Fibroblast of the aortic adventitia (primary cell): ENCODE measurements at places on chromosomes 4 and X. TPM values are rescaled to one million over a fixed set of nuclear protein-coding genes. Genes with fewer than 3 reads are reported as not detected.
A peak's percentile ranks its signal among the peaks of the same experiment; 100 is the strongest.

GRCh38 chrX:131213400-131213799, 75.7 kb downstream of the IGSF1 start:
- no peak for DNase-seq

GRCh38 chrX:29746326-29746725, 469.0 kb upstream of the MAGEB2 start:
- peak; percentile 63 for DNase-seq

GRCh38 chr4:8326206-8326605, 56.7 kb downstream of the HTRA3 start:
- DNase-seq, result no peak

Gene TBC1D8B
- total RNA-seq, result 17.1 and 17.3 TPM in 2 replicates

Gene HPF1
- 26.5 and 53.8 TPM in 2 replicates for total RNA-seq

Gene CDKL2
- 1.3 and 7.5 TPM in 2 replicates for total RNA-seq

GRCh38 chr4:3523628-3524221, 8.5 kb downstream of the LRPAP1 start:
- no peak for DNase-seq

Gene CT45A2
- total RNA-seq, result not detected in 2 replicates

GRCh38 chrX:106611679-106612392, at the start of gene RADX:
Gene RADX, plus strand, starts transcription at chrX:106611978. Its CDS starts 103 bp downstream, at chrX:106612081.
- peak; percentile 66 for DNase-seq

DNA sequence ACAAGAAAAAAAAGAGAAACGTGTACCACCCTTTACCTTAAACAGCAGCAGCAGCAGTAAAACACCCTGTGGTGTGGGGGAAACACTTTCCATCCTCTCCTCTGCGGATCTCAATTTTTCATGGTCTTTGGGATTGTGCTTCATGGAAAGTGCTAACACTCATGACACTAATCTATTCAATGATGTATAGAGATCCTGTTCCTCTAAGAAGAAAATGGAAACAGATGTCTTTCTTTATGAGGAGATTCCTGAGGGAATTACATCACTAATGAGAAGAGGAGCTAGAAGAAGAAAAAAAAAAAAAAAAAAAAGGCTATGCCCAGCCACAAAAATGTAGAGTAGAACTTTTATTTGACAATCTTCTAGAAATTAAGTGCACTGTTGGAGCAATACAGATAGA, 62.9 kb upstream of the NDST3 start:
- no peak for DNase-seq

DNA sequence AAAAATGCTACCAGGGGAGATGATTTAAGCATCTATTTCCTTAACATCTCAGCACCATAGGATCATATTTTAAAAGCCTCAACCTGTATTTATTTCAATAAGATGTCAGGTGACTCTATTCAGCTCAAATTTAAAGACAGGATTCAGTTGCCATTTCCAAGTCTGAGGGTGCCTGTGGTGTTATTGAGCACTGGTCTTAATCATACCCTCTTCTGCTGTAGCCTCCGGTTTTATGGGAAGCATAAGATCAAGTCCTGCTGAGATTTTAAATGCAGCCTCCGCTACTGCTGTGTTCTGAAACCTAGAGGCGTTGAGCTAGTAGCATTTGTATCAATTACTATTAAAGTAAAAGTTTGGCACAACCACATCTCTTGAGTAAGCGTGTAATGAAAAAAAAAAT, 185.7 kb upstream of the NWD2 start:
- no peak for DNase-seq

- DNase-seq, result no peak
These were observed 230.9 kb upstream of the TEX13A start for GRCh38 chrX:105451401-105451800.

DNA sequence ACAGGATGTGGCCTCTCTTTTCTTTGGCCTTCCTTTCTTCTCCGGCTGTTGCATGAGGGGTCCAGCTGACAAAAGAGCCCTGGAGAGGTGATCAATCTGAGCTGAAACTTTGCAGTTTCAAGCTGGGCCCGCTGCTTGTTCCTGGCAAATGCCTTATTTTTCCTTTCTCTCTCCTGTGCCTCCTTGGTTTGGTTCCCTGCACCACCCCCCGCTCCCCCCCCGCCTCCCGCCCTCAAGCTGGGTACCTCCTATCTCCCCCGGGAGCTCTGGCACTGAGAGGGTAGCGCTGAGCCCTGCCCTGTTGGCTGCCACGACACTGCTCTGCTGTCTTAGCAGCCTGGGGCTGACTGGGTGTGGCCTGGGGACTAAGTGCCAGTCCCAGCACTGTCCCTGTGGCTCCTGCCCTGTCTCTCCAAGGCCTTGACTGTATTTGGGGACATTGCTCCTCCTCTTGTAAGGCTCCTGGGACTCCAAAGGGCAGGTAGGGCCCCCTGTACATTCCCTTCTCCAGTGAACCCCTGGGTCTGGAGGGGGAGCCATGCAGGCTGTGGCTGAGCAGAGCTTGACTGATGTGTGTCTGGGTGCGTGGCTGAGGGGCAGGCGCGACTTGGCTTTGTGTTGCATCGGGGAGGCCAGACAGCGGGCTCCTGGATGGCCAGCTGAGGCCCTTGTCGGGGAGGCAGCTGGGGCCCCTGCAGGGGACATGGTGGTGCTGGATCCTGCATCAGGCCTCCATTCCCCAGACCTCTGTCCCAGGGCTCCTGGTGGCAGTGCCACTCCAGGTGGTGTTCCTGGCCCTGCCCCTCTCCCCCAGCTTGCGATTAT, 1.1 kb downstream of the PLXNA3 start:
- no peak for DNase-seq

DNA sequence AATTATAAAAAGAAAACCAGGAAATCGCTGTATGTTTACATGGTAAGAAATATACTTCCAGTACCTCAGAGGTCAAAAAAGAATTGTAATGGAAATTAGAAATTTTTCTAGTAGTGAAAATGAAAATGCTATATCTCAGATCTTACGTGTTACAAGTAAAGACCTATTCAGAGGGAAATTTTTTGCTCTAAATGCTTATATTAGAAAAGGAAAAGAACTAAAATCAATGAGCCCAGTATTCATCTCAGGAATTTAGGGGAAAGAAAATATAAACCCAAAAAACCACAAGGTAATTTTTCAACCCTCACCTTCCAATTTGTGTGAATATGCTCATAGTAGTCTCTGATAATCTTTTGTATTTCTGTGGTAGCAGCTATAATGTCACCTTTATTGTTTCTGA, 145.6 kb downstream of the RAP1GDS1 start:
- DNase-seq, result no peak

DNA sequence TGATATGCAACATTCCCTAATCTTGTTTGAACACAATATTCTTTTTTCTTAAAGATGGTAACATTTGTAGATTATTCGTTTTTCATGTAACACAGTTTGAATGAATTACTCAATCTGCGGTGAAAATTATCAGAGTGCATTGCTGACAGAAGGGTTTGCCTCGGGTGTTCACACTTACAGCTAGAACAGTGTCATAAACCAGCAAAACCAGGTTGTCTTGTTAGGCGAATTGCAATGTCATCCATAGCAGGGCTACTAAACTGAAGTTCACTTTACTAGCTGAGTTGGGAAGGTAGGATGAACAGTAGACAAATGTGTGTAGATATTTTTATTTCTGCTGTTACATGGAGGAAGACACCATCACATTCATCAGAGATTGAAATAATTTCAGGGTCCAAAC, 98.9 kb downstream of the SLC39A8 start:
- DNase-seq, result no peak

GRCh38 chrX:34972206-34972605, 29.6 kb downstream of the FAM47B start:
- DNase-seq, result no peak

DNA sequence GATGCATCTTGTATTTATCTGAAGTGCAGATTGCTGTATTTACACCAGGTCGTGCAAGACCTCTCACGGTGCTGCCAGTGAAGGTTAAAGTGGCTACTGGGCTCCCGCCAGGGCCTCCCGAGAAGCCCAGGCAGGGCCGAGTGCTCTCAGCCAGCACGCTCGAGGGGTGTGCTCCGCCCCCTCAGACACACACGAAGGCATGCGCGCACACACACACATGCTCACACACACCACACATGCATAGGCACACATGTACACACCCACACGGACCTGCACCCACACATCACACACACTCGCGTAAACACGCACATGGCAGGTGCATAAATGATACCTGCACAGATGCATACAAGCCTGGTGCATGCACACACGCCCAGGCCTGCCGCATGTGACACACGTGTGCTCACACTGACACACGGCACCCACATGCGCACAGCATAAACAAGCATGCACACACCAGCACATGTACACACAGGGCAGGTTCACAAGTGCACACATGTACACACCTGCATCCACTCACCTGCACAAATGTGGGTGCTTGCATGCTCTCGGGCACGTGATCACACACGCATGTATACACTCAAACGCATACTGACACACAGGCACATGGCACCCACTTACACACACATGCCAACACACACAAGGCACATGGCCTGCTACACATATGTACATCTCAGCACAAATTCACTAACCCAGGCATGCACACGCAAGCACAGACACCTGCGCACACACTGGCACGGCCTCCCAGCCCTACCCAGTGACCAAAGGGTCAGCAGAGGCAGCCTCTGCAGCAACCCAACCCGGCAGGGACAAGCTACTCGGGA, 71.6 kb downstream of the FAM53A start:
- no peak for DNase-seq

DNA sequence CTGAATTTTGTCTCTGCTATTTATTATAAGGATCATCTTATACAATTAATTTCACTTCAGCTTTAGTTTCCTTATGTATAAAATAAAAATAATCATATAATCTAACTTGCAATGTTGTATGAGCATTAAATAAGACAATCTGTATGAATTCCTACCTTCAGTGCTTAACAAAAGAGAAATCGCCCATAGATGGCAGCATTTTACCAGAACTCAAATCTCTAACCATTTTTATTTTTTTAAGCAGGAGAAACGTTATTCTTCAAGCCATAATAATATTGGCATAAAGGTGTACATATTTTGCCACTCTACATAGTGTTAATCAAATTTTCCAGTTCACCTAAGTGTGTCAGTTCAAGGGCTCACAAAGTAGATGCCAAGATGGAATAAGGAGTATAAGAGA, 78.8 kb downstream of the TMEM47 start:
- peak; percentile 73 for DNase-seq

DNA sequence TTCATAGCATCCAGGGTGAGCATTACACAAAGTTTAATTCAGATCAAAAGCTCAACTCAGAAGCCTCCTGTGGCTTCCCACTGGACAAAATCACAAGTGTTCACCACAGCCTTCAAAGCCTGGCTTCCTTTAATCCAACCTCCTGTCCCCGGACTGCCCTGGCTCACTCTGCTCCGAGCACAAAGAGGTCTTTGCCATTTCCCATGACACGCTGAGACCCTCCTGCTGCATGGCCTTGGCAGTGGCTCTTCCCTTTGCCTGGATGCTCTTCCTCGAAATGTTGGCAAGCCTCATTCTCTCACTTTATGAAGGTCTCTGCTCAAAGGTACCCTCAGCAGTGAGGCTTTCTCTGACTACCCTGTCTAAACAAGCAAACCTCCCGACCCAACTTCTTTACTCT, 41.0 kb downstream of the LDB2 start:
- no peak for DNase-seq

DNA sequence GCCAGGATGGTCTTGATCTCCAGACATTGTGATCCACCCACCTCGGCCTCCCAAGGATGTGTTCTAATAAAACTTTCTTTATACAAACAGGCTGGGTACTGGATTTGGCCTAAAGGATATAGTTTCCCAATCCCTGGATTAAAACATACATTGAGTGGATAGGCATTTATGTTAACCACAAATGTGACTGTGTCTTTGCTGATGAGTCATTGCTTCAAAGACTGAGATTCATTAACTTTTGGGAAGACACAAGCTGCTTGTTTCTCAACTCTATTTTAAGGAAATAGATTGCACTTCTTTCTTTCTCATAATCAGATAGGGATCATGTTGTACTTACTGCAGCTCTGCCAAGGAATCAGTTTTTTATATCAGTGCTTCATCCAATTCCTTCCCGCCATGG, 131.3 kb upstream of the AGA start:
- DNase-seq, result peak; percentile 65

- no peak for DNase-seq
These were observed 1021.1 kb downstream of the STIM2 start for GRCh38 chr4:27881705-27882104.

DNA sequence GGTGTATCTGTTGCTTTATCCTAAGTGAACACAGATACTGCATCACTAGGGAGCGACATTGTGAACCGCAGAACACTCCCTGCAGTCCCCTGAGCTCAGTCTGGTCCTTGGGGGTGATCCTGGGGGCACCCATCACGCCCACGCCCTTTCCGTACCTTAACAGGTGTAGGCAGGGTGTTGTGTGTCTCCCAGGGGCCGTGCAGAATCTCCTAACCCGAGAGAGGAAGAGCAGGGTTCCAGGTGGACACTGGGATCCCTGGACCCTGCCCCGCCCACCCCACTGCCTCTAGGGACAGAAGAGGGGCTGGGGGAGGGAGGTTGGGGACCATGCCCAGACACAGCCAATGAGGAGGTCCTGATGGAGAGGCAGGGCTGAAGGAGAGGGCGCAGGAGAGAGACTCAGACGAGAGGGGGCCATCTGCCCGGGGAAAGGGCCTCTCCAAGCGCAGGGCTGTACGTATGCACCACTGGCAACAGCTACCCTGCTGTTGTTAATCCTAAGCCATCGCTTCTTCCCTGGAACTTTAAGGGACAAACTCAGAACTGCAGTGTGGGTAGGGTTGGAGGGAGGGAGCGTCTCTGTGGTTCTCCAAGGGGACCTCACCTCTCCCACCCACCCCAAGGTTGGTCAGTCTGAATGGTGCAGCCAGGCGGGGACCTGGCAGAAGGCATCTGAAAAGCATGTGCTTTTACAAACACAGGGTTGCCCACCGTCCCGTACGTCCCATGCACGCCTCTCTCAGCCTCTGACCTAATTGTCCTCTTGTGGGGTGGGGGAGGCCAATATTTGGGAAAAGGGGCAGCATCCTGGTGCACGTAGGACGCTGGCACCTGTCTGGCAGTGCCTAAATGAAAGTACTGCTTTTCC, 2.5 kb downstream of the P2RY8 start:
- no peak for DNase-seq

GRCh38 chr4:80128941-80129340, 55.9 kb upstream of the ANTXR2 start:
- no peak for DNase-seq

GRCh38 chr4:176031922-176032321, 33.7 kb upstream of the WDR17 start:
- DNase-seq, result no peak

DNA sequence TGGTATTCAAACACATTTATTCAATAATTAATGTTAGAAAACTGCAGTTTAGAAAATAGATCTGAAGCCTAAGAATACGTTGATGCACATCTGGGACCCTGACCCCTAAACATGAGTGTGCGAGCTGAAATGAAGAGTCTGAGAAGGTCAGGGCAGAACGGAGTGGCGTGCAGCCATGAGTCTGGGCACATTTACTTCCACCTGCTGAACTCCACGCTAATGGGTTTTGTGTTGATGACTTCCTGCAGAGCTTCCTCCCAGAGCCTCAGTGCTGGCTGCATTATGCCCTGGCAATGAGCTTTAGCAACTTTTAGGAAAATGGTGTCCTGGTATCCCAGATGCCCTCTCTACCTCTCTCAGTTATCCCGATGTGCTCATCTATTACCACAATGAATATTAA, 53.1 kb downstream of the FAM114A1 start:
- DNase-seq, result no peak

Gene ANXA3
- total RNA-seq, result 12.3 and 31.2 TPM in 2 replicates
